ENCODE measurements at places on chromosomes 4 and X.

DNA sequence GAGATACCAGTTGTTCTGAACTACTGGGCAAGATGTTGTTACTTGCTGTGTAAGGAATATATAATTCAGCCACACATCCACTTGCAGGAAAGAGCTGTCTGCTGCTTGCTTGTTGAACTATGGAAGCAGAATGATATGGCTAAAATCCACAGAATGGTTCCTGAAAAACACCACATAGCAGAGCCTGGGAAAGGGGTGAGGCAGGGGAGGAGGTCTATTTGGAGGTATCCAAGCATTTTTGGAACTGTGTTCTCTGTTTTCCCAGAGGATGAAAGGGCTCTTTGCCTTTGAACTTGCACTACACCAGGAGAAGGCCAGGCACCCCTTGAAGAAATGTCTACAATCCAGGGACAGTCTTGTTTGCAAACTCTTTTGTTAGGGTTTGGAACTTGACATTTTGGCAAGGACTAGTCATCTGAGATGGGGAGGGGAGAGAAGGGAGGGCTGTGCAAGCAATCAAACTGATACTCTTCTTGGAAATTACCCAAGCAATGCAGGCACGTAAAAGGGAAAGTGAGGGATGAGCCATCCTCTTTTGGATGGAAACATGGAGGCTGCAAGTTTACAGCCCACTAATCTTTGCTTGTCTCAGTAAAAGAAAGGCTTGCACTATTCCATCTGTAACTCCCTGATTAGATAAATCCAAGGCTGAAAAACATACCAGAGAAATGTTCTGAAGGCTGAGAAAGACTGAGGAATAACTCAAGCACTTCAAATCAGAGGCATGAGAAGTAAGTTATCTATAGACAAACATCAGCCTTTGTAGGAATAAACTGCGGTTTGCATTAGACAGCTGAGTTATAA, 141.0 kb downstream of the TSPAN5 start:
- no peak for DNase-seq

DNA sequence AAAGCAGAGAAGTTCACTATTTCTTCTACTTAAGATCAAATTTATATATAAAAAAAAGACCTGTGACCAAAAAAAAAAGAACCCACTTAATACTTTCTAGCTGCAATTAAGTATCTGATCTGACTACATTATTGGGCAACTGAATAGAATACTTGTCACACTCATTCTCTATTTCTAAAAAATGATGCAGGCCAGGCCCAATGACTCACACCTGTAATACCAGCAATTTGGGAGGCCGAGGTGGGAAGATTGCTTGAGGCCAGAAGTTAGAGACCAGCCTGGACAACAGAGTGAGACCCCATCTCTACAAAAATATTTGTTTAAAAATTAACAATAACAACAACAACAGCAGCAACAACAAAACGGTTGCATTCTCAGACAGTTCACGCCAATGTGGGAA, 108.8 kb upstream of the BMP2K start:
- no peak for DNase-seq

DNA sequence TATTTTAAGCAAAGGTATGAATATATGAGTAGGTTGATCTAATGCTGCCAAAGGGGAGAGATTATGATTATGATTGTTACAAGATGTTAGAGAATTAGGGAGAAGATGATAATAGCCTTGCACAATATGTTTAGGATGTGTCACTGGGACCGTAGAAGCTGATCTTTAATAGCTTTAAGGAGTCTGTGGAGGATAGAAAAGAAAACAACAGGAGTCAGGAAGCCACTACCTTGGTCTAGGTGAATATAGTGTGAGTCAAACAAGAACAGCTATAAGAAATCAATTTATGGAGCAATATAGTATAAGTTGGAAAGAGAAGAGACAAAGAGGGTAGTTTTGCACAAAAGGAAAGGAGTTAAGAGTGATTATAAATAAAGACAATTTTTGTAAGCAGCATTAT, 232.7 kb downstream of the FSTL5 start:
- no peak for DNase-seq

GRCh38 chr4:8009710-8010511, 70.2 kb upstream of the AFAP1 start:
- DNase-seq, result no peak

GRCh38 chr4:87848622-87849351, 16.0 kb downstream of the MEPE start:
- peak; percentile 54 for DNase-seq

DNA sequence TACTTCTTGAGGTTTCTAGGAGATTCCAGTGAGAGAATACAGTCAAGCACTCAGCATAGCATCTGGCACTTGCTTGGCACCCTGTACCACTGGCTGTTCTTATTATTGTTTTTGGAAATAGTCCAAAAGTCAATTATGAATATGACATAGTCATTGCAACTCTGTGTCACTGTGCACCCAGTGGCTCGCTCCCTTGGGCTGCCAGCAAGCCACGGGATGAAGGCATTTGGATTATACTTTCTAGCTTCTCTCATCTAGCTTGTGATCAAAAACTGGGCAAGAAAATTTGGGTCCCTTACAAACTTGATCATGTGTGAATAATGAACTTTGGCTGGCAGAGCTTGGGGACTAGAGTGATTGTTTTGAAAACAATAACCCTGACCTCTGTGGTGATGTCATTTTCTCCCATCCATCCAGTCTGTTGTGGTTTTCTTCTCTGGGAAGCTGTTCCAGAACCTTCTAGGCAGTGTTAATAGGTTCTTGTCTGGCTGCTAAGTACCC, 32.7 kb upstream of the LIMCH1 start:
- no peak for DNase-seq

GRCh38 chr4:2441393-2442174, 22.8 kb downstream of the CFAP99 start:
- peak; percentile 39 for DNase-seq

- no peak for DNase-seq
Measured at GRCh38 chr4:158777423-158778155, 8.8 kb downstream of the FNIP2 start.
